ENCODE measurements at places on chromosomes 7 and 10.

DNA sequence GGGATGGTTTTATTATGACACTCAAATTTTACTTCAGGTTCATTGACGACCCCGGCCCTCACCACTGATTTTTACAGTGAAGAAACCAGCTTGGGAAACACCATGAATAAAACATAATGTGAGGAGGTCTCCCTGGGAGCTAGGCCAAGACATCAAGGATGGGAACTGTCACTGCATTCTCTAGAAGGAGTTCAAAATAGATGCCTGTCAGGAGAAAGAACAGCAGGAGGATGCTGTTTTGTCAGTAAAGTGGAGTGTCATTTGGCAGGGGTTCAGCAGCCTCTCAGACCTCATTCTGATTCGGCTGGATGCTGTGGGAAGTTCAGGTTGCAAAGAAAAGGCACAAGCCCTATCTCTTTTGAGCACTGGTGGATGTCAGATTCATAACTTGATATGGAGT, 360.3 kb upstream of the C7orf33 start:
- no peak for DNase-seq

DNA sequence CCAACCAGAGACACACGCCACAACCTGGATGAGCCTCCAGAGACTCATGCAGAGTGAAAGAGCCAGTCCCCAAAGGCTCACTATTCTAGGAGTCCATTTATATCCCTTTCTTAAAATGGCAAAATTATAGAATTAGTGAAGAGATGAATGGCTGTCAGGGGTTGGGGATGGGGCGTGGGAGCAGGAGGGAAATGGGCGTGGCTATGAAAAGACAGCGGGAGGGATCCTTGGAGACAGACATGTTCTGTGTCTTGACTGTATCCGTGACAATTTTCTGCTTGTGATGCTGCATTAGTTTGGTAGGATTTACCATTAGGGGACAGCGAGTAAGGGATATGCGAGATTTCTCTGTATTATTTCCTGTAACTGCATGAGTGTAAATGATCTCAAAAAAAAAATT, 33.0 kb downstream of the FAM53B start:
- no peak for DNase-seq

- no peak for DNase-seq
Observed at GRCh38 chr7:100547872-100548271, 8.9 kb downstream of the AGFG2 start.

GRCh38 chr7:137880432-137880831, 33.7 kb upstream of the DGKI start:
- DNase-seq, result no peak

DNA sequence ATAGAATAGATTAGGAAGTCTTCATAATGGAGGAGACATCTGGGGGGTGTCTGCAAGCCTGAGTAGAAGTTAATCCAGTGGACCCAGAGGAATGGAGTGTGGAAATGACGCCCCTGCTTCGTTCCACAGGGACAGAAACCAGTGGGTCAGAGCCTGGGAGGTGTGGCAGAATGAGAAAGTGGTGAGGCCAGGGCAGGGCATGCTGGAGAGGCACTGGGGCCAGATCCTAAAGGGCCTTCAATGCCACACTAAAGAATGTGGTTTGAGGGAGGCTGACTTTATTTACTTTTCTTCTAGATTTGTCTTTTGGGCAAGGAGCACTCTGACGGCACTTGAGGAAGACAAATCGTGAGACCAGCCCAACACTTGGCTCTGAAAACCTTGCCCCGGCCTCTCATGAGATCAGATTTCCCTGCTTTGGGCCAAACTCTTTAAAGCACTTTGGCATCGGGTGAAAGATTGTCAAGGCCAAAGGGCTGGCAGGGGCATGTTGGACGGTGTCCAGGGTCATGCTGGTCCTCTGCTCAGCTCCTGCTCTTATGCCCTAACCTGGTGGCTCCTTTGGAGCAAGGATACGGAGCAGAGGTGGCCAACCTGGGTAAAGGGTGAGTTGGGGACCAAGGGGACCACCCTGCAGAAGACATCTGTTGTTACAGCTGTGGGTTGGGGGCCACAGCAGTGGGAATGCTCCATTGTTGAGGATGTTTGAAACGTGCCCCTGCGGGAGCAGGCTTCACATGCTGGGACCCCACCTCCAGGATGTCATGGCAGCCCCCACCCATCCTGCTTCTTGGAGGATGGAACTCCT, 157.0 kb upstream of the ZMIZ1 start:
- no peak for DNase-seq

GRCh38 chr10:119728172-119728800, 2.4 kb downstream of the INPP5F start:
- no peak for DNase-seq

- DNase-seq, result no peak
Observed at GRCh38 chr10:93193906-93194305, 120.2 kb downstream of the CYP26A1 start.

DNA sequence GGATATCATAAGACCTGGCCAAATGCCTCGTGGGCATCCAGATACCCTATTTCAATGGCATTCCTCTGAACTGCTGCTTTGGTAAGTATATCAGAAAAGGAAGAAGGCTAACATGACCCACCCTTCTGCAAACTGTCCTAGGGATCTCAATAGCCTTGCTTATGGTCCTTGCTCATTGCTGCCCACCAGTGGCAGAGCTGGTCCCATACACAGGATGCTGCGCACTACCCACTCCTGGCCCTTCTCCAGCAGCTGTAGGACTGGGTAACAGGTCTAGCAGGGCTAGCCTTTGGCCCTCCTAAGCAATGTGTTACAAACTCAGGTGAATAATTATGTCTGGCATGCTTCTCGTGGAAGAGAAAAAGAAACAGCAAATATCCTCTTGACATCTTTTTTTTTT, 72.5 kb downstream of the C10orf90 start:
- DNase-seq, result no peak

DNA sequence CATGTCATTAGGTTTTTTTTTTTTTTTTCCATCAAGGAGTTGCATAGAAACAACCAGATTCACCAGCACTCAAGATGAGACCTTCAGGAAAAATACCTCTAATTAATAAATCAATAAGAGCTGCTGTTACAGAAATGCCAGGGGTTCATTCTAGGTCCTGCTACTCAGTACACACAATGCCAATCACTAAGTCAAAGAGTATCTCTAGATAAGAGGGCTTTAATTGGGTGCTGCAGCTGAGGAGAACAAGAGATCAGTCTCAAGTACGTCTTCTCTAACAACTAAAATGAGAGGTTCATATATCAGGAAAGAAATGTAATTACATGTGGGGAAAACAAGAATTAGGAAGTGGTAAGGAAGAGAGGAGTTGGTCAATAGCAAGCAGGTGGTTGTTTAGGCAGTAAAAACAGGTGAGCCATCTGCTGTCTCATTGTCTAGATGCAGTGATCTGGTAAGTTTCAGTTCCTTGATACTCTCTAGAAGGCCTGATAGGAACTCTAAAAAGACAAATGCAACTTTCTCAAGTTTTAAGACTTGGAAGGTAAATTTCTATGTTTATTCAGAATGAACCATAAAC, 272.9 kb upstream of the ZWINT start:
- no peak for DNase-seq

GRCh38 chr7:111789870-111790269, 227.6 kb upstream of the IMMP2L start:
- no peak for DNase-seq

GRCh38 chr10:101227429-101228152, 1.7 kb downstream of the LBX1 start:
- no peak for DNase-seq

GRCh38 chr10:5105626-5106025, 11.4 kb downstream of the AKR1C3 start:
- no peak for DNase-seq

DNA sequence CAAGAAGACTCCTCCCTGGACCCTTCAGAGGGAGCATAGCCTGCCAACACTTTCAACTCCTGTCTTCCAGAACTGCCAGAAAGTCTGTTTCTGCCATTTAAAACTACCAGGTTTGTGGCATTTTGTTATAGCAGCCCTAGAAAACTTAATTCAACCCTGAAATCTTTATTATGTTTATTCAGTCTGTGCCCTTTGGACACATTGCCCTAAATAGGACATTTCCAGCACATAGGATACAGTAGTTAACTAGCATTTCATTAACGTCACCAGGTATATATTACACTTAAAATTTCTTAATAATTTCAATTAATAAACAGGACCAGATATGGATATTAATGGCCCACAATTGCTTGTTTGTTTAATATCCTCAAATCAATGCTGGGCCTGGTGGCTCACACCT, 54.3 kb downstream of the KCNH2 start:
- DNase-seq, result no peak

GRCh38 chr7:43077732-43078391, 34.6 kb upstream of the HECW1 start:
- DNase-seq, result no peak

DNA sequence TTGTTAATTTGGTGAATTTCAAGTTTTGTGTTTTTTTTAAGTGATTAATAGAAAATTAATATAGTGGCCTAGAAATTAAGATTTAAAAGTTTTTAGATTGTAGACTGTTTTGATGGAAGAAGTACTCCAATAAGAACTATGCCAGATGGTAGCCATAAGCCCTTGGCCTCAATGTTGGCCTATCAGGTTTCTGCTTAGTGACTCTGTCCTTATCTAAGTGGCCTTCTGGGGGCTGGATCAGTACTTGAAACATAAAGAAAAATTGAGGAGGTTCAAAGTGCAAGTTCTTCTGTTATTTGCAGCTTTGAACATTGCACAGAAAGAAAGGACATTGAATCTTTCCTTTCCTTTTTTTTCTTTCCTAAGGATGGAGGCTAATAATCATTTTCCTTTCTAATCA, 9.9 kb downstream of the CCDC126 start:
- no peak for DNase-seq

DNA sequence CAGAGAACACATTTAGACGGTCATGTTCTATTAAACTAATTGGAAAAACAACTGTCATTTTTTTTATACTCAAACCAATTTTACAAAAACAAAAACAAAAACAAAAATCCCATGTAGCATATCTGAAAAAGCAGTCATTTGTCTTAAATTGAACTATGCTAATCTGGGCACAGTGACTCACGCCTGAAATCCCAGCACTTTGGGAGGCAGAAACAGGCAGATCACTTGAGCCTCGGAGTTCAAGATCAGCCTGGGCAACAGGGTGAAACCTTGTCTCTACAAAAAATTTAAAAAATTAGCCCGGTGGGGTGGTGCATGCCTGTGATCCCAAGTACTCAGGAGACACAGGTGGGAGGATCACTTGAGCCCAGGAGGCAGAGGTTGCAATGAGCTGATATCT, 253.4 kb downstream of the DOCK4 start:
- DNase-seq, result no peak
